ENCODE measurements at places on chromosomes 13 and 19.

- DNase-seq = no peak
These were observed 8.3 kb downstream of the COL4A1 start for GRCh38 chr13:110298505-110299282.

DNA sequence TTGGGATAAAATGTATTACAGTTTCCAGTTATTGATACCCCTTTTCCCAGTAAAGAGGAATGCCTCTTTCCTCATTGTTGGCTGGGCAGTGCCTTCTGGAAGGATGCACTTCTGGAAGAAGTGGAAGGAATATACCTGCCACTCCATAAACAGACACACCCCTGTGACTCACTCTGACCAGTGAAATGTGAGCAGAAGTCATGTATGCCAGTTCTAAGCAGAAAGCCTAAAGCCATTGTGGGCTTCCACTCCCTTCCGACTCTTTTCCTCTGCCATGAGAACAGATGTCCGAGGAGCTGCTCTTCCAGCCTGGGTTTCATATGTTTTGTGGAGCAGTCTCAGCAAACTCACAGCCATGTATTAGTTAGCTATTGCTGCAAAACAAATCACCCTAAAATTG lies 166.1 kb upstream of the SERP2 start:
- no peak for DNase-seq

DNA sequence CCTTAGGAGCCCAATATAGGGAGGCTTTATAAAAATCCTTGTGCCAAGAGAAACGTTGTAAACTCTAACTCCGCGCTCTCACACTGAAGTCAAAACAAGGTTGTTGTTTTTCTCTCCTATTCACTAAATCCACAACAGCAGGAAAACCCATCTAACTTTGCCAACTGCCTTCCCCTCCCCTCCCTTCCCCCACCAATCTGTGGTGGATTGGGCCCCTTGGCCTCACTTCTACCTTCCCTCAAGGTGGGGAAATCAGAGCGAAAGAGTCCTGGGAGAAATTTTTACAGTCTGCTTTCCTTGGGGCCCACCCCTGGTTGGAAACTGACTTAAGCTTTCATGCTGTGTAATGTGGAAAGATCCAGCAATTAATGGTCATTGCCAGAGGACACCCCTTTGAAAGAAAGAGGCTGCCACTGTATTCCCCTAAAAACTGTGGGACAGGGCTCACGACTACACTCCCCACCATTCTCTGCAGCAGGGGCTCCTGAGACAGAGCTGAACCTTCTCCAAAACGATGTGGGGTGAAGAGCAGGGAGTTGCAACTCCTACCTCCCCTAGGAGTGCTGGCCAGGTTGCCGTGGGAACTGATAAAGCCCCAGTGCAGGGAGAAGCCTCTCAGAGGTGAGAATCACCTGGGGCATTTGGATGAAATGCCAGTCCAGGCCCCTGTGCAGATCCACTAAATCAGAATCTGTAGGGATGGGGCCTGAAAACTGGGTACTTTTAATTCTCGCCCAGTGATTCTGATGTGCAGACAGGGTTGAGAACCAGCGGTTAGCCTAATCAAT lies 1.1 kb downstream of the DHRS12 start:
- DNase-seq = no peak

- no peak for DNase-seq
These were observed 63.7 kb upstream of the F7 start for GRCh38 chr13:113041896-113042295.

GRCh38 chr13:38733146-38733545 lies 46.3 kb downstream of the FREM2 start:
- no peak for DNase-seq

GRCh38 chr13:23806874-23807526 lies 82.2 kb downstream of the MIPEP start:
- no peak for DNase-seq

GRCh38 chr13:95411428-95412040 lies 110.3 kb upstream of the ABCC4 start:
- DNase-seq = no peak

- no peak for DNase-seq
These were observed 221.2 kb downstream of the DCLK1 start for GRCh38 chr13:35909837-35910540.

DNA sequence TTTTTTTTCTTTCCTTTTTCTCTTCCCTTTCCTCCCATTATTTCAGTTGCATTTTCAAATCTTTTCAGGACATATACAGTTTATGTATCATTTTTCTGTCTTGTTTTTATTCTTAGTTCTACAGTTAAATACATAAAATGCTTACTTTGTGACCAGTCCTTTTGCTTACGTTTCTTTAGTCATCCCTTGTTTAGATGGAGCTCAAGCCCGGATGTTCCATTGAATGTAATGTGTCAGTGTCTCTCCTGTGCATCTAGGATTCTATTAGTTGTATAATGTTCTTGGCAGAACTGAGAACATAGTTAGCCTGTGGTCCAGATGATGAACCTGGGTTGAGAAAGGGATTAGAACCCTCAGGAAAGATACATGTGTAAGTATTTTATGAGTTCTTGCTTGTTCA lies 17.8 kb downstream of the WASF3 start:
- DNase-seq = no peak

DNA sequence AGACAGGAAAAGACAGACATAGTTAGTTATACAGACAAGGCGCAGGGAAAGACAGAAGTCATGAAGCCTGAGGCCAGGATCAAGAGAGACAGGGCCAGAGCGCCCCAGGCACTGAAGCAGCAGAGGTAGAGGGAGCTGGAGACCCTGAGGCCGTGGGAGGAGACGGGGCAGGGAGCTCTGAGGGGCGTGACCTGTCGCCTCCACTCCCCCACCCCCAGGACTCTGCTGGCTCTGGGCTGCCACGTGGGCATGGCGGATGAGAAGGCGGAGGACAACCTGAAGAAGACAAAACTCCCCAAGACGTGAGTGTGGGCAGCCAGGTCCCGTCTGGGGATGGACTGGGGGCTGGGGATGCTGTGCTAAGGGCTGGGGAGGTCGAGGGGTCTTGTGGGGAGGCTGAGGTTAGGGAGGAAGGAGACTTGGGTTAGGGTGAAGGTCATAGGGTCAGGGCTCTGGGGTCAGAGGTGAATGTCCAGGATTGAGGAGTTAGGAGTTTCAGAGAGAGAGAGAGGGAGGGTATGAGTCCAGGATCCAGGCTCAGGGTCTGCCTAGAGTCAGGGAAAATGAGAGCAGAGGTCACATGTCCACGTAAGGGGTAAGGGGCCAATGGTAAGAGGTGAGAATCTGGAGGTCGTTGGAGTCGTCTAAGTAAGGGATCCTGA lies 31.1 kb downstream of the RYR1 start:
- DNase-seq = no peak

DNA sequence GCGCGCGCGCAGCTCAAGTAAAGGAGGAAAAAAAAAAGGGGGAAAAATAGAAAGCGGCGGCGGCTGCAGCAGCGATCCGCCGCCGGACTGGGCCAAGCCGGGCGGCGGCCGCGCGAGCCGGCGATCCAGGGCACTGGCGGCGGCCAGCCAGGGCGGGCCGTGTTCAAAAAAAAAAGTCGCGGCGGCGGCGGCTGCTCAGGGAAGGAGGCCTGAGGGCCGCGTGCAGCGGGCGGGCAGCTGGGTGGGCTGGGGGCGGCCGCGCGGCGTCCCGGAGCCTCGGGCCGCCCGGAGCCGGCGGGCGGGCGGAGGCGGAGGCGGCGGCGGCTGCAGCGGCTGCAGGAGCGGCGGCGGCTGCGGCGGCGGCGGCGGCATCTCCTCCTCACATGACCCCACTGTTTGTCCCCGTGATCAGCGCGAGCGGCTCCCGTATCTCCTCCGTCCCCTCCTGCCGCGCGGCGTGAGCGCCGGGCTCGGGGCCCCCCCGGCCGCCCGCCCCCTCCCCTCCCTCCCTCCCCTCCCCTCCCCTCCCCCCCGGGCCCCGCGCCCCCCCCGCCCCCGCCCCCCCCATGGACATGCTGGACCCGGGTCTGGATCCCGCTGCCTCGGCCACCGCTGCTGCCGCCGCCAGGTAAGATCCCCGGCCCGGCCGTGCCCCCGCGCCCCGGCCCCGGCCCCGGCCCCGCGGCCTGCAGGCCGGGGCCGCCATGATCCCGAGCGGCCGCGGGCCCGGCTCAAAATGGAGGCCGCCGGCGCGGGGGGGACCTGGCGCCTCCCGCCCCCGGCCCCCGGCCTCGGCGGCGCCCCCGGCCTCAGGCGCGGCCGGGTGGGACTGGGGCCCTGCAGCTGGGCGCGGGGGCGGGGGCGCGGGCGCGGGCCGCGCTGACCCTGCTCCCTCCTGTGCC lies at the start of gene USF2:
TSS of gene USF2 (plus strand) at position 427 of the 902 bp plus-strand sequence. CDS start at position 567, 140 bp downstream.
- peak; percentile 53 for DNase-seq

DNA sequence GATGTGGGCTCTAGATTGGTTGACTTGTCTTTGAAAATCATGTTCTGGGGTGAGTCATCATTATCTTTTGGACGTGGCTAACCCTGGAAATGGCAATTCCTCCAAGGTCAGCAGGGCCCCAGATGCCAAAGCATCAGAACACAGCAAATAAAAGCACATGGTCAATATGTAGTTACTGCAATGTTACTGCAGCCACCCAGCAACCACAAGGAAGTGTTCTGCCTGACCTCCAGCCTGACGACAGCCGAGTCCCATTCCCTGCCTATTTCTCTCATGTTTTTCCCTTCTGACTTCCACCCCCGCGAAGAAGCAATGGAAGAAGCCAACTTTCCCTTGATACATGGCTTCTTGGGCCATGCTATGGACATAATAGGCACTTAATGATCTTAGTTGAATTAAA lies 577.9 kb downstream of the IRS2 start:
- no peak for DNase-seq

DNA sequence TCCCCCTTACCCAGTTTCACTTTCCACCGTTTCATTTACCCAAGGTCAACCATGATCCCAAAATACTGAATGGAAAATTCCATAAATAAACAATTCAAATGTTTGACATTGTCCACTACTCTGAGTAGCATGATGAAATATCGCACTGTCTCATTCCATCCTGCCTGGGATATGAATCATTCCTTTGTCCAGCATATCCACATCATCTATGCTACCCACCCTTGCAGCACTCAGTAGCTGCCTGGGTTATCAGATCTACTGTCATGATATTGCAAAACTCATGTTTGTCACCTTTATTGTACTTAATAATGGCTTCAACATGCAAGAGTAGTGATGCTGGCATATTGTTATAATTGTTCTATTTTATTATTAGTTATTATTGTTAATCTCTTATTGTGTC lies 263.9 kb upstream of the NBEA start:
- no peak for DNase-seq

DNA sequence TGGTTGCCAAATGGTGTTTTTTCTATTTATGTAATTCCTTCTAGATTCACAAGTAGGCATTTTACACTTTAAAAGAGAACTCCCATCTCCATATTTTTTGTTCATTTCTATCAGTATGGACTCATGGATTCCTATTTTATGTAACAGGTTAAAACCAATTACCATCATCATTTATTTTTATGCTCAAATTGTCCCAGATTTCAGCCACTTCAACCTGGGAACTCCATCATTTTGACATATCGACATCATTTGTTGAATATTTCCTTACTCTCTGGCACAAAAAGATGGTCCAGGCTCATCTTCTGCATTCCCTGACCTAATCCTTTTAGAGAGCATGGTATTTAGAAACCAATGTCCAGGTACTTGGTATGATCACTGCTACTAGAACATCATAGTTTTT lies 79.9 kb downstream of the VWA8 start:
- DNase-seq = no peak

GRCh38 chr19:48370955-48371354 lies 6.8 kb downstream of the SYNGR4 start:
- no peak for DNase-seq

DNA sequence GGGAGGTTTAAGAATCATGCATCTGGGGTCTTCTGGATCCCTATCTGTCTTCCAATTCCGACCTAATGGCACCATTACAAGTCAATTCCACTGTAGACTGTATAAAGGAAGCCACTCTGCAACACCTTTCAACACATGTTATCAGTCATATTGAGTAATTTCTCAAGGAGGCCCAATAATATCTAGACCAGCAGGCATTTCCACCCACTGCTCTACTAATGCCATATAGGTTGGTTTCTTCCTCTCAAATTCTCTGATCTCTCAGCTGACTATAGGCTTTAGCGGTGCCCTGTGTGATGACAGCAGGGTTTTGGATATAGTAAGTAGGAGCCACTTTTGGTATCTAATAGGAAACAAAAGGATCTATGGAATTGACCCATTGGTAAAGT lies 12.4 kb upstream of the ITM2B start:
- no peak for DNase-seq

- DNase-seq = no peak
These were observed 1492.7 kb upstream of the PCDH20 start for GRCh38 chr13:62908321-62908720.

DNA sequence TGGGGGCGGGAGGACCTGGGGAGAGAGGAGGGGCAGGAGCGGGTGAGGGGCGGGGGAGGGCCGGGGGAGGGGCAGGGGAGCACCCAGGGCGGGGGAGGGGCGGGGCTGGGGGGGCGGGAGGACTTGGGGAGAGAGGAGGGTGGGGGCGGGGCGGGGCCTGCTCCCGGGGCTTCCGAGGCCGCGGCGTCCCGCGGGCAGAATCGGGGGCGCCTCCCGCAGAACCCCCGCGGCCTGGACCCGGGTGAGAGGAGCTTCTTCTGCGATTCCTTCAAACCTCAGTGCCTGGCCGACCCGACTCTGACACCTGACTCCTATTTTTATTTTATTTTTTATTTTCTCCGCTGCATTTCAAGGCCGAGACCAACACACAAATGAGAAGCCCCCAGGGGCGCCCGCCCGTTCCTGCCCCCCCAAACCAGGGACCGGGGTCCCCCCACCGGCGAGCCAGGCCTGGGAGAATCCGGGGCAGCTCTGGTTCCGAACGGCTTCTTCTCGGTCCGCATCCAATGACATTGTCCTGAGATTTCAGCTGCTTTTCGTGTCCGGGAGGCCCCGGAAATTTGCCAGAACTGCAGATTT lies 470 bp upstream of the GRTP1 start:
- no peak for DNase-seq

DNA sequence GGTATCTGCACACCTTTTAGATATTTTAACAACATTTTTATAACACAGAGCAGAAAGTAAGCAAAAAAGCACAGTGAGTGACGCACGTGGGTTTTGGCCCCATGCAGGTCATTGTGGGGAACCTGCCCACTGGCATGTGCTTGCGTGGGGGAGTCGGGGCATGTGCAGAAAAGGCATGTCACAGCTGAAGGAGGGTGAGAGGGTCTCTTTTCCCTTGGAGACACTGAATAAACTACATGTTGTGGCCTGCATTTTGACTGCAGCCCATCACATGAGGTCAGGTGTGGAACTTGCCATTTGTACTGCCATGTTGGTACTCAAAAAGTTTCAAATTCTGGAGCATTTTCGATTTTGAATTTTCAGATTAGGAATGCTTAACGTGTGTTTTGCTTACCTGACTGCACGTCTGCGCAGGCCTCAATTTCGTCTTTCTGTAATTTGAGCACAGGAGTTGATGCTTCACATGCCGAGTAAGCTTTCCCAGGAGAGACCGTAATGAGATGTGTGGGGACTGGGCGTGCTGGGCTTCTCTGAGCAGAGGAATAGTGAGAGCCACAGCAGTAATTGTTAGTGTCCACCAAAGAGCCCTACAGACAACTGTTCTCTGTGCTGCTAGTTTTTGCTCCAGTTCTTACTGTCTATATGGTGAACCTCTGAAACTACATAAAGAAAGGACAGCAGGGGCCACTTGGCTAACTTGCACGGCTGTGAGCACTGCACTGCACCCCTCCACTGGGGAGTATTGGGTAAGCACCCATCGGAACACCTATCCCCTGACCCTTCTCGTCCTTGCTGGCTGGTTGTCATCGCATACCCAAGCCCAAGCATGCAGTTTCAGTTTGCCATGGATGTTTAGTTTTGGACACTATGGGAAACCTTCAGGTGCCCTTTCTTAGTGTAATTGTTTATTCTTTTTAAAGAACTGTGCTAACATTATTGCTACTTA lies 72.9 kb upstream of the GPR183 start:
- no peak for DNase-seq

All from stimulated activated CD4-positive, alpha-beta T cell treated with anti-CD3 and anti-CD28 coated beads, Interleukin-12 subunit alpha, Interleukin-12 subunit beta, amount 100 ng/mL, for 4 hours (primary cell).